ENCODE measurements at places on chromosomes 7 and 10.
A peak's percentile ranks its signal among the peaks of the same experiment; 100 is the strongest.

- DNase-seq, result no peak
- no peaks in the 10 kb centered on the region for H3K4me1 ChIP-seq
- H3K36me3 ChIP-seq, result no peaks in the 10 kb centered on the region
- H3K4me3 ChIP-seq, result no peak overlapping the region
- no peak overlapping the region for H3K27ac ChIP-seq
Measured at GRCh38 chr10:131832056-131832685, 68.6 kb upstream of the PPP2R2D start.

DNA sequence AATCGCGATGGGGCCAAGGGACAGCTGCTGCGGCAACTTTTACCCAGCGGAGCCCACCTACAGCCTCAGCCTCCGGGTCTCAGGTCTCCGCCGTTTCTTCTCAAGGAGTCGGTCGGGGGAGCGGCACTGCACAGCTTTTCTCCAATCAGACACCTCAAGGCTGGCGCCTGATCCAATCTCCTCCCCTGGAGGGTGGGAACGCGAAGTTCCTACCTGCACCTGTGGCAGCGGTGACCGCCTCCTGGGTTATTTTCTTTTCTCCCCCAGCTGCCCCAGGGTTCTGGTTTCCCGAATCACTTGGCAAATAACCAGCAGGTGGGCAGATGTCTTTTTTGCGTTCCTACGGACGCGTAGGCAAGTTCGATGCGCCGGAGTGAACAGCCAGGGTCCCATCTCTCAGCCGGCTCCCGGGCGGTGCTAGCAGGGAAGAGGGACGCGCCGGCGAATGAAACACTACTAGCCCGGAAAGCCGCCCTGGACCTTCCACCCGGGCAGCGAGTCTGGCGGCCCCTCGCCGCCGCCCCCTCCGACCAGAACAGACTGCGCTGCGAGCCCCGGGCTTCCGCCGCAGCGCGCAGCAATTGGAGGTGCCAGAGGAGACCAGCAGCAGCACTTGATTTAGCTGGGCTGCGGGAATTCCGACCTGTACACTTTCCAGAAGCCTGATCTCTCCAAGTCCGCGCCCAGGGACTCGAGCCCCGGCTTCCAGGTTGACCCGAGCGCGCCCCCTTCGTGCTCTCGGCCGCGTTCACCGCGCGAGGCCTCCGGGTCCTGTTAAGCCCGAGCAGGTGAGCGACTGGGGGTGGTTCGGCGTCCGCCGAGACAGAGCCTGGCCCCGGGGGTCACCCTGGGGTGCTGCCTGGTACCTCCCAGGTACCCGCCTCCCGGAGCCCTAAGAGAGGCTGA, at the start of gene PRR15:
TSS of gene PRR15 (plus strand) at position 246 of the 906 bp plus-strand sequence. CDS start 2,495 bp downstream, outside the sequence.
- H3K4me3 ChIP-seq, result peak within 1 kb of the TSS; percentile 87
- no peaks in the 10 kb centered on the region for H3K36me3 ChIP-seq
- peaks cover 75% of the 10 kb centered on the region for H3K27me3 ChIP-seq
- H3K4me1 ChIP-seq, result peaks cover 7% of the 10 kb centered on the region
- DNase-seq, result peak; percentile 96
- no peak within 1 kb of the TSS for H3K27ac ChIP-seq

DNA sequence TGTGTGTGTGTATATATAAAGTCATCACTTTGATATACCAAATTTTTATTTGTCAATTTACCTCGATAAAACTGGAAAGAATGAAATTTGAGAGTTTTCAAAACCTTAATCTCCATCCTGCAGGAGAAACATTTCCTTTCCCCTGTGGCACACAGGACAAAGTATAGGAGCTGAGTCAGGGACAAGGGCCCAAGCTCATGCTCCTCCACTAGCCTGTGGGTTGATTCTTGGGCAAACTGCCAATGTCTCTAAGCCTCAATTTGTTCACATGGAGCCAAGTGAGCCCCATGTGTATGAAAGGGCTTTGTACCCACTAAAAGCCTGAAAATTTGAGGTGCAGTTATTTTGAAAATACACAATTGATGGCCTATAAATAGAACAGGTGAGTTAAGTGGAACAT, 60.3 kb upstream of the IL6 start:
- DNase-seq, result no peak
- no peak overlapping the region for H3K27ac ChIP-seq
- no peaks in the 10 kb centered on the region for H3K27me3 ChIP-seq
- peaks cover 42% of the 10 kb centered on the region for H3K36me3 ChIP-seq

DNA sequence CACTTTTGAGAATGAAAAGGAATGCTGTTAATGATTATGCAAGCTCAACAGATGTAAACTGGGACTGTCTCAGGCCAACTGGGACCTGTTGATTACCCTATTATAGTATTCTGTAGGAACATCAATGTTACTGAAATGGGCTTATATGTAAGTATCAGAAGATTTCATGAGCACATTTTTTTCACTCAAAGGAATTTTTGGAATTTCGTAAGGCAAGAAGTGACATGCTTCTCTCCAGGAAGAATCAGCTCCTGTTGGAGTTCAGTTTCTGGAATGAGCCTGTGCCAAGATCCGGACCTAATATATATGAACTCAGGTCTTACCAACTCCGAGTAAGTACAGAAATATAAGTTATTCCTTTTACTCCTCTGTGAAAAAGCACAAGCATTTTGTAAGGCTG, 19.2 kb downstream of the NIPSNAP2 start:
- DNase-seq, result no peak
- H3K27me3 ChIP-seq, result no peaks in the 10 kb centered on the region
- no peaks in the 10 kb centered on the region for H3K4me1 ChIP-seq
- H3K27ac ChIP-seq, result no peak overlapping the region

DNA sequence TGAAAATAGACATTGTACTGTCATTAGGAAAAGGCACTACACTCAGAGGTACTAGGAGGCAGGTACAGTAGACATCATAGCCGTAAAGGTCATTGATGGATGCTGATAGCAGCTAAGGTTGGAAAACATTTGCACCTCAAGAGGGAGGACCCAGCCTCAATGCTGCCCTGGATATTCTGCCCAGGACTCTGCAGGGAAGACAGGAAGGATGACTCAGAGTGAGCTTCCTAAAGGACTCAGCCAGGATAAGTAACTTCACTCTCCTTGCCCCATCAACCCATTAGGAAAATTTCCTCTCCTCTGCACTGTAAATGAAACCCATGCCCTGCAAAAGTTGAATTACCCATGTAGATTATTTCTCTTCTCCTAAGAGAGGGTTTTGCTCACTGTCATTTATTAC, 617.9 kb upstream of the MKI67 start:
- no peaks in the 10 kb centered on the region for H3K4me1 ChIP-seq
- H3K4me3 ChIP-seq, result no peak overlapping the region
- no peaks in the 10 kb centered on the region for H3K27me3 ChIP-seq
- DNase-seq, result peak; percentile 56
- no peaks in the 10 kb centered on the region for H3K36me3 ChIP-seq
- no peak overlapping the region for H3K27ac ChIP-seq

DNA sequence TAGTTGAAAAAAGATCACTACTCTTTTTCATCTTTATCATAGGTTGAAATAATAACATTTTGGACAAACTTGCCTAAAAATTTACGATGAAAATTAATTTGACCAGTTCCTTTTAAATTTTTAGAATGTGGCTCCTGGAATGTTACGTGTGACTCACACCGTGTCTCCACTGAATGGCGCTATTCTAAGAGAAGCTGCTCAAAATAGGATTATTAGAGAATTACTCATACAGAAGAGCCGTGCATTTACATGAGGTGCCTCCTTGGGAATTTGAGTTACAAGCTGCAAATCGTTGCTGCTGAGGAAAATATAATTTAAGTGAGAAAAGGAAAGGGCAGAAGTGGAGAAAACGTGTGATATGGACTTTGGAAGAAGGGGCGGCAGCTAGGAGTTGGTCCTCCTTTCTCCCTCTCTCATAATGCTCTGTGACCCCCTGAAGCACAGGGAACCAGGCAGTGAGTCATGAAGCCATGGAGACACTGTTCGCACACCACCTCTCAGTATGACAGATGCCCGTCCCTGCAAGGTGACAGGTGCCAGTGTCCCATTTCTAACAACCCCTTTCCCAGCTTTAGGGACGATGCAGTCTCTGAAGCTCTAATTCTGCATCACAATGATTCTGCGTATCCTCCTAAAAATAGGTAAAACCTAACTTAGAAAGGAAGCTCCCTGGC, 323.2 kb upstream of the COBL start:
- H3K27me3 ChIP-seq, result peaks cover 8% of the 10 kb centered on the region
- H3K4me1 ChIP-seq, result no peaks in the 10 kb centered on the region
- DNase-seq, result no peak
- no peak overlapping the region for H3K27ac ChIP-seq
- no peaks in the 10 kb centered on the region for H3K36me3 ChIP-seq
- H3K4me3 ChIP-seq, result no peak overlapping the region

GRCh38 chr7:130096243-130096827, 26.0 kb downstream of the KLHDC10 start:
- no peak overlapping the region for H3K4me3 ChIP-seq
- H3K36me3 ChIP-seq, result no peaks in the 10 kb centered on the region
- no peak overlapping the region for H3K27ac ChIP-seq

GRCh38 chr10:69885379-69886013, 83.8 kb downstream of the COL13A1 start:
- H3K27ac ChIP-seq, result no peak overlapping the region
- no peaks in the 10 kb centered on the region for H3K36me3 ChIP-seq
- DNase-seq, result no peak
- no peaks in the 10 kb centered on the region for H3K27me3 ChIP-seq

GRCh38 chr10:132458071-132458585, 61.1 kb downstream of the PWWP2B start:
- no peak overlapping the region for H3K4me3 ChIP-seq
- no peaks in the 10 kb centered on the region for H3K36me3 ChIP-seq
- peaks cover 3% of the 10 kb centered on the region for H3K27me3 ChIP-seq
- H3K4me1 ChIP-seq, result no peaks in the 10 kb centered on the region
- H3K27ac ChIP-seq, result no peak overlapping the region

DNA sequence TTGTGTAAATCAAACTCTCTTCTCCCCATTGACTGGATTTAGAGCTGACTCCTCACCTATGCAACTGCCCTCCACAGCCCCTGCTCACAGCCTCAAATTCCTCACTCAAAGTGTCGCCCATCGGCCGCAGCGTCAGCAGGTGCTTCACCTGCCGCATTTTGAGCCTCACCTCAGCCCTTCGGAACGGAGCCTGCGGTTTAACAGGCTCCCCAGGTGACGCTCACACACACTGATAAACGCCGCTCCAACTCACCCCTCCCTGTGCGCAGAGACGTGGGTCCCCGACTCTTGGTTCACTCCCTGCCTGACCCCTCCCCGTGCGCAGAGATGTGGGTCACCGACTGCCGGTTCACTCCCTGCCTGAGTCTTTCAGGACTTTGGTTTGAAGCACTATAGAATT, 57.1 kb downstream of the CARD11 start:
- no peak for DNase-seq
- H3K27ac ChIP-seq, result no peak overlapping the region
- H3K4me3 ChIP-seq, result no peak overlapping the region
- H3K36me3 ChIP-seq, result no peaks in the 10 kb centered on the region

DNA sequence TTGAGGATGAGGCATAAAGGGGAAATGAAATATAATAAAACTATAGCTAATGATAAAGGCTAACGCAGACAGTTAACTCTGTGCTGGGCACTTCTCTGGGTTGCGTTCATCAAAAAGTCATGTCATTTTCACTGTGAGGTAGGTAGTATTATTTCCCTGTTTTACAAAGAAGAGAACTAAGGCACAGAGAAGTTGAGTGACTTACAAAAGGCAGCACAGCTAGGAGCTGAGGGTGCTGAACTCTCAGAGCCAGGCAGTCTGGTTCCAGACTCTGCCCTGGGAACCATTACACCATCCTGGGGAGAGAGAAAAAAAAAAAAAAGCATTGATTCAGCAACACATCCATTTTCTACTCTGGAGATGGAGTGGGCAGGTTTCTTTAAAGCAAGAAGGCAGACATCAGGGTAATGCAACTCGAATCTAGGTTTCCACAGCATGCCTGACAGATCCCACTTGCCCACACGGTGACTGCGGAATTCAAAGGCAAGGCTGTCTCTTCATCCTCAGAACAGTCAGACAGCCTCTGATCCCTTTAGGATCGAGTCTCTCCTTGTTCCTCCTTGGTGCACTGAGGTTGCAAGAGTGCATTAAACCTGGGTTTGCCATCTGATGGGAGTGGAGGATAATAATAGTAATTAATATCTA, 40.6 kb upstream of the ECHDC3 start:
- DNase-seq, result no peak
- H3K27ac ChIP-seq, result no peak overlapping the region
- no peak overlapping the region for H3K4me3 ChIP-seq
- no peaks in the 10 kb centered on the region for H3K27me3 ChIP-seq
- H3K36me3 ChIP-seq, result no peaks in the 10 kb centered on the region
- peaks cover 10% of the 10 kb centered on the region for H3K4me1 ChIP-seq

GRCh38 chr7:43700059-43700501, 29.2 kb downstream of the COA1 start:
- DNase-seq, result no peak
- no peaks in the 10 kb centered on the region for H3K27me3 ChIP-seq
- H3K4me1 ChIP-seq, result peaks cover 4% of the 10 kb centered on the region
- H3K36me3 ChIP-seq, result peaks cover 3% of the 10 kb centered on the region

DNA sequence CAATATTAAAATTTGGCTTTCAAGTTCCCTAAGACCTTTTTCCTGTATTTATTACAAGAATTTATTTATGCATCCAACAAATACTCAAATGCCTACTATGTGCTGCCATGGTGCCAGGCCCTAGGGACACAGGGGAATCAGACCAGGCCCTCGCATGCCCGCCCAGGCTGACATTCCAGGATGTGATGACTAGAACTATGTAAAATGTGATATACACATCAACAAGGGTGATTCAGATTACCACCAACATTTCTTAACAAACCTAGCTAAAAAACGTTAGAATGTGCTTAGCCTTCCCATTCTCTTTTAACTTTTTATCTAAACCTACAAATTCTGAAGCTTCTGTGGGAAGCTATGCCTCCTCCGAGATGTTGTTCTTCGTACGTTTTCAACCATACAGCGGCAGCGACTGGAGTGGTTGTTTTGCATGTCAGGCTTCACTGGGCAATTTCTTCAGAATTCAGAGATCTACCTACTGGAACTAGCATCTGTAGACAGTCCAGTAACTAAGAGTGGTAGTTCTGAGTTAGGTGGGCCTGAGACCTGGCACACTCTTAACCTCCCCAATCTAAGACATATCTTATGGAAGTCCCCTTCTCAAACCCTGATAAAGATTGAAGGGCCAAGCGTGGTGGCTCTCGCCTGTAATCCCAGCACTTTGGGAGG, 22.1 kb downstream of the GNA12 start:
- peaks cover 3% of the 10 kb centered on the region for H3K4me1 ChIP-seq
- H3K4me3 ChIP-seq, result no peak overlapping the region
- no peak overlapping the region for H3K27ac ChIP-seq
- peaks cover 12% of the 10 kb centered on the region for H3K36me3 ChIP-seq
- no peaks in the 10 kb centered on the region for H3K27me3 ChIP-seq

- no peak for DNase-seq
- no peak overlapping the region for H3K4me3 ChIP-seq
- no peak overlapping the region for H3K27ac ChIP-seq
- H3K36me3 ChIP-seq, result no peaks in the 10 kb centered on the region
Measured at GRCh38 chr7:11458736-11459483, 373.1 kb downstream of the THSD7A start.

- H3K36me3 ChIP-seq, result no peaks in the 10 kb centered on the region
- no peak for DNase-seq
- no peak overlapping the region for H3K27ac ChIP-seq
- H3K27me3 ChIP-seq, result no peaks in the 10 kb centered on the region
- H3K4me1 ChIP-seq, result no peaks in the 10 kb centered on the region
Measured at GRCh38 chr10:6269953-6270867, 67.5 kb downstream of the PFKFB3 start.

All from endodermal cell (in vitro differentiated cells).